NCI-H748 treated with DMSO at 0.1 percent for 48 hours (cell line): ENCODE measurements at places on chromosomes 7 and 10.
A peak's percentile ranks its signal among the peaks of the same experiment; 100 is the strongest.

DNA sequence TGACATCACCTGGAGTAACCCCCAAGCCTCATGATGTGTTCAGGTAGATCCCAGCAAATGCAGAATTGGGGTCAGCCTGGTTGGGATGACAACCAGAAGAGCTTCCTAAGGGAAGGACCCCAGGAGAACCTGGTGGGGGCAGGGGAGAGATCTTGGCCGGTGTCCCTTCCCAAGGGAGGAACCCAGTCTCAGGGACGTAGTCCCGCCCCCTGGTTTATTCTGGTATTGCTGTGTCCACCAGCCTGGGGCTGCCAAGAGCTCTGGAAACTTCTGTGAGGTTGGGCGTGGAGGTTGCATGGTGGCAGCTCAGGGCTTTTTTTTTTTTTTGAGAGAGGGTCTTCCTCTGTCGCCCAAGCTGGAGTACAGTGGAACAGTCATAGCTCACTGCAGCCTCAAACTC is 19.4 kb downstream of the GTF2IRD1 start:
- no peak for DNase-seq

DNA sequence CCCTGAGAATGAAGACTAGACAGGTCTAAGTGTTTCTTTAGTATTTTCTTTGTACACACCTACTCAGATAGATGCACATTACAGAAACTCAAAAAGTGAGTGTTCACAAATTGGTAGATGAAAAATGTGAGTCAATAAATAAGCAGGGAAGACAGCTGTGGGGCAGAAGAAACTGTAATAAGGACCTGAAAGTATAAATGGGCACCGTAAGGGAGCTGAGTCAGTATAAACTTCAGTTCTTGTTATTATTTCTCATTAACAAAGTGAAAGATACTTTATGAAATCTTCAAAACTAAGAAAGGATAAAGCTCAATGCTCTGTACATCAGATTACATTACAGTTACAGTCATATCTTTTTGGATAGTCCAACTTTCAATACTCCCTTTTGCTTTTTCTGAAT is 2.5 kb downstream of the MTPN start:
- no peak for DNase-seq

- DNase-seq = no peak
These were observed 61.6 kb downstream of the TASOR2 start for GRCh38 chr10:5746197-5746596.

GRCh38 chr10:97081621-97082235 is 104.0 kb downstream of the SLIT1 start:
- DNase-seq = no peak

- DNase-seq = no peak
These were observed 5.3 kb downstream of the ZNF488 start for GRCh38 chr10:47378606-47379444.

GRCh38 chr10:5509236-5509635 is 9.9 kb upstream of the CALML5 start:
- no peak for DNase-seq

GRCh38 chr7:114439581-114439980 is 25.0 kb downstream of the FOXP2 start:
- DNase-seq = peak; percentile 19

DNA sequence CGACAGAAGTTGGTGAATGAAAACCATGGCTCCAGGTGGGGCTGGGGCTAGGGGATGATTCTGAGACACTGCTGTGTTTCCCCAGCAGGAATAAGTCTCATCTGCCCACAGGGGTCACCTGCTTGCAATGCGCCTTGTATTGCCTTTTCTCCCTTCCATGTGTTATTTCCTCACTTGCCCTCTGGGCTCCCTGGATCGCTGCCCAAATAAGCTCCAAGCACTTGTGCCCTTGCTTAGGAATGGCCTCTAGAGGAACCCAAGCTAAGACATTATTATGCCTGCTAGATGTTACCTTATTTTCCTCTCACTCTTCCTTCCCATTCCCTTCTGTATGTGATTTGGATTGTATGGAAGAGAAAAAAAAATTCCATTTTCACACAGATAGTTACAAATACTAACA is 24.8 kb upstream of the PLPP4 start:
- no peak for DNase-seq

- DNase-seq = no peak
These were observed 73.8 kb downstream of the ZNF277 start for GRCh38 chr7:112280267-112280666.

DNA sequence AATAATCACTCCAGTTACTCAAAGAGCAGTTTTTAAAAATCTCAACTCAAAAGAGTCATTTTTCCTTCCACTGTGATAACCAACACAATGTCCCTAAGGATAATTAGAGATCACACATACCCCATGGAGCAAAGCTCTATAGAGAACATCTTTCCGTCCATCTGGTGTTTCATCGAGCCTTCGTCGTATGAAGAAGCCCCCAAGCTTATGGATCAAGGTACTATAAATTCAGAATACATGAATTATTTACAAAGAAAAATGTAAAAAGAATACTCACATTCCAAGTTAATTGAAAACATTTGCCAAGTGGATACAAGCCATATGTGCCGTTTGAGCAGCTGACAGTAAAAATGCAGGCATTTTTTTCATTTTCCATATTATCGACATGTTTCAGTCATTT is 14.8 kb downstream of the GPAM start:
- DNase-seq = no peak

GRCh38 chr10:75408911-75409885 is 7.6 kb upstream of the ZNF503 start:
- DNase-seq = peak; percentile 52

DNA sequence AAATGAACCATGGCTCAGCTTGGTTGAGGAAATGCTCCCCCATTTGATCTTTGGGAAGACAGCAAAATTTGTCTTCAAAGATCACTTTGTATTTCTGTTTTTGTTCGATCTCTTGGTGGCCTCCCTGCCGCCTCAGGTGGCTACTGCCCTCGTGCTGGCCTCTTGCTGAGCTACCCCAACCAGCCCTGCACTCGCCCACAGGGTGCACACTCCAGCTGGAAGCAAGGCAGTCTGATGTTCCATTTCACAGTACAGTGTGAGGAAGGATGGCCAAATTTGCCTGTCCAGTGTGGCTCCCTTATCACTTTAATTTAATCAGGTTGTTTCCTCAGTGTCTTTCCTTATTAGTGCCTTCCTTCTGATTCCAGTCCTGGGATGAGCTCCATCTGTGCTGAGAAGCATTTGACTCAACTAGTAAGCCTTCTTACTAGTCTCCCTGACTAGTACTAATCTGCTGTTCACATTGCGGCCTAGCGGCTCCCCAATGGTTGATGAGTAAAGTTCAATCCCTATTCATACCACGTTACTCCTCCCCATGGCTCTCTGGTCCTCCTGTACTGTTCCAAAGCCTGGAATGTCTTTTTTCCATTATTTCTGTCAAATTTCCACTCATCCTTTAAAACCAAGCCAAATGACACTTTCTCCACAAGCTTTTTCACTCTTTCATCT is 8.2 kb downstream of the MYOF start:
- no peak for DNase-seq
